ENCODE measurements at places on chromosomes 13 and 19.

- no peak for DNase-seq
These were observed 125.5 kb upstream of the TRPC4 start for GRCh38 chr13:37995092-37995491.

- no peak for DNase-seq
These were observed 166.8 kb downstream of the SLITRK5 start for GRCh38 chr13:87837946-87838345.

GRCh38 chr19:51628153-51628939 is 1.9 kb downstream of the SIGLEC5 start:
- no peak for DNase-seq

- DNase-seq = no peak
These were observed 236.8 kb upstream of the SERP2 start for GRCh38 chr13:44136696-44137268.

DNA sequence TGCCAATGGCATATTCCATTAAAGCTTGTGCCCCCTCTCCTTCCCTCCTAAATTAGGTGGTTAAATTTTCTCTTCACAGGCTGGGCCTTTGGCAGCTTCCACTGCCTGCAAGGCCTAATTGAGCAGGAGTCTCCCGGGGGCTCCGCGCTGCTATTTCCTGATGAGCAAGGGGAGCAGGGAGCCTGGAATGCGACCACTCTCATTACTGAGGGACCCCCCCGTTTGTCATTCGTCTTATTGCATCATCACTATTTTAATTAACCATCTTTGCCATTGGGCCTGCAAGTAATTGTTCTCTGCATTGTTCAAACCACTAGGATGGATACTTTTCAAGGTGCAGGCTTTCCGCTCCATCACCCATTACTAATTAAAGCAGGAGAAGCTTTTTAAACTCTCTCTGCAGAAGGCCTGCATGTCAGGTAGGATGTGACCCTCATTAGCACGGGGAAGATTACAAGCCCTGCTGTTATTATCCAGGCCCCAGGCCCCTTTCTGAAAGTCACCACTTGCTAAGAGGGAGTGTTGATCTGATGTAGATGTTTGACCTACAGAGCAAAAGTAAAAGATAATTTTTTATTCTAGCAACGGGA is 142.3 kb downstream of the OXGR1 start:
- DNase-seq = no peak

- DNase-seq = no peak
These were observed 14.2 kb upstream of the ZNF599 start for GRCh38 chr19:34787059-34787824.

- DNase-seq = no peak
These were observed 36.7 kb upstream of the C13orf46 start for GRCh38 chr13:114010401-114011101.

DNA sequence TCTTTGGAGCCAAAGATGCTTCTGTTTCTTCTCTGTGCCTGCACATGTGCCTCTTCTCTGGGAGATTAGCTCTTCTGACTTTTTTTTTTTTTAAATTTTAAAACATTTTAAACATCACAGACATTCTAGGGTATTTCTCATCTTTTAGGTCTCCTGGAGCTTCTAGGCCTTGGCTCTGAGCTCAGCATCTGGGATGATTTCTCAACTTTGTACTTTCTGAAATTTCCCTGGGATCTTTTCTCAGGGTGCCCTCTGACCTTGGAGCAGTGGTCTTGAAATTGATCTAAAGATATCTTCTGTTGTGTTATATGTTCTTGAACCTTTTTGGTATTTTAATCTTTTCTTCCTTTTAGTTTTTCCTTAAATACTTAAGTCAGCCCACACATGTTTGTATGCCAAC is 6.2 kb downstream of the WASF3 start:
- no peak for DNase-seq

DNA sequence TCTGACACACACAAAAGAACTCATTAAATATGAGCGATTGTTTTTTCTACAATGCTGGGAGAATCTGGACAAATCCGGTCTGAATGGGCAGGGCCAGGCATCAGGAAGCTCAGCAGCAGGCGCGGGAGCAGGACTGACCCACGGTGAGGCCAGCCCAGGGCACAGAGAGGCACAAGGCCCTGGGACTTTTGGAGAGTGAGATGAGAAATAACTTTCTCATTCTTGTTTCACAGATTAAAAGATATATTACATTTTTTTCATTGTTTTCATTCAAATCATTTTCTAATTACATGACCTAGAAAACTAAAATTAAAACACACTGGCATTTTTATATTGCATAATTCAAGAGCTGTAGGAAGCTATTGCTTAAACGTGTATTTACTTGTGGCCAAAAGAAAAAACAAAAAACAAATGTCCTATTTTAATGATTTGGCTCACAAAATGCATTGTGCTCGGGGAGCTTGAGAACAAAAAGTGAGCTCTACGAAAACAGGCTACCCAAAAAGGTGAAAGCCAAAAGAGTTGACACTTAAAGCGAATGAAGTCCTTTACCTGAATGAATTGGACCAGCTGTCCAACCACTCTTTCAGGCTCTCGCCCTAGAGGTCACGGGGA is 133.1 kb downstream of the TNFRSF19 start:
- no peak for DNase-seq

- no peak for DNase-seq
These were observed 140.3 kb upstream of the GPC6 start for GRCh38 chr13:93086329-93086728.

DNA sequence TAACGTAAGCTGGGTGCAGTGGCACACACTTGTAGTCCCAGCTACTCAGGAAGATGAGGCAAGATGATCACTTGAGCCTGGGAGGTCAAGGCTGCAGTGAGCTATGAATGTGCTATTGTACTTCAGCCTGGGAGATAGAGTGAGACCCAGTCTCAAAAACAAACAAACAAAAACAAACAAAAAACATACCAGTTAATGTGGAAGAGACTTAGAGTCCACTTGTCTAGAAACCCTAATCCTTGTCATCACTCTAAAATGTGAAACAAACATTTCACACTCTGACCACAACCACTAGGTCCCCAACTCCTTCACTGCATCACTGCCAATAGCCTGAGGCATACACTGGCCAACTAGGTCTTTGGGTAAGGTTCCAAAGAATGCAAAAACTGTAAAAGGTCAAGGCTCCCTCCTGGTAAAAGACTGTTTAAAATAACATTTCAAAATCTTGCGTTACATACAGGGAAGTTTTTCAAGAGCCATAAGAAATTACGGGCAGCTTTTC is 28.6 kb upstream of the CYP2B6 start:
- no peak for DNase-seq

- no peak for DNase-seq
These were observed 7.7 kb downstream of the TYK2 start for GRCh38 chr19:10372690-10373089.

GRCh38 chr13:40410315-40410714 is 256.1 kb downstream of the FOXO1 start:
- DNase-seq = no peak

DNA sequence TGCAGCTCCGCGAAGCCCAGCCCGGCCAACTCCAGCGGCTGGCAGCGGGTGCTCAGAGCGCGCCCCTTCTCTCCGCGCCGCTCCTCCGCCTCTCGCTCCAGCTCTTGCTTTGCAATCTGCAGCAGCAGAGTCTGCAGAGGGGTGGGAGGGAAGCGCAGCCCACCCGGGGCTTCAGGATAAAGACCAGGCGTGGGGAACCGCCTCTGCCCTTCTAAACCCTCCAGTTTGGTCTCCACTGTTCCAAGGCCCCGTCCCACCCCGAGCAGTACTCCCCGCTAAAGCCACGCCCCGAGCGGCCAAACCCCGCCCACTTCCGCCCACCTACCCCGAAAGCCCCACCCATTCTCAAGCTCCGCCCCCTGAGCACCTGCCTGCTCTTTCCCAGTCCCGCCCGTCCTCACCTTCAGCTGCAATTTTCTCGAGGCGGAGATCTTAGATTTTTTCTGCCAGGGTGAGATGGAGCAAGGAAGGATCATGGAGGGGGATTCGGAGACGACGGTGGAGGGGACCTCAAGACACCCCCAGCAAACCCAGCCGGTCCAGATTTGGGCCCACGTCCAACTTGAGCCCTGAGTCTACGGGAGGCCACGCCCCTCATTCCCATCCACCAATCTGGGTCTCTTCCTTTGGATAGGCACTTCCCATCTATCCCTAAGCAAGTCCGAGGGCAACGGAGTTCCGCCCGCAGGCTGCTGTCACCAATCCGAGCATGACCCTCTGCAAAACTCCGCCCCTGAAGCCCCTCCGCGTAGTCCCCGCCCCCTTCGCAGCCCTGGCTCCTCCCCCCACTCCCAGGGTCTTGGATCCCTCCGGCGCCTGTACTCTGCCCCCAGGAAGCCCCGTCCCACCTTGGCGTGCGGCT is 1.1 kb downstream of the TNNI3 start:
- DNase-seq = no peak

DNA sequence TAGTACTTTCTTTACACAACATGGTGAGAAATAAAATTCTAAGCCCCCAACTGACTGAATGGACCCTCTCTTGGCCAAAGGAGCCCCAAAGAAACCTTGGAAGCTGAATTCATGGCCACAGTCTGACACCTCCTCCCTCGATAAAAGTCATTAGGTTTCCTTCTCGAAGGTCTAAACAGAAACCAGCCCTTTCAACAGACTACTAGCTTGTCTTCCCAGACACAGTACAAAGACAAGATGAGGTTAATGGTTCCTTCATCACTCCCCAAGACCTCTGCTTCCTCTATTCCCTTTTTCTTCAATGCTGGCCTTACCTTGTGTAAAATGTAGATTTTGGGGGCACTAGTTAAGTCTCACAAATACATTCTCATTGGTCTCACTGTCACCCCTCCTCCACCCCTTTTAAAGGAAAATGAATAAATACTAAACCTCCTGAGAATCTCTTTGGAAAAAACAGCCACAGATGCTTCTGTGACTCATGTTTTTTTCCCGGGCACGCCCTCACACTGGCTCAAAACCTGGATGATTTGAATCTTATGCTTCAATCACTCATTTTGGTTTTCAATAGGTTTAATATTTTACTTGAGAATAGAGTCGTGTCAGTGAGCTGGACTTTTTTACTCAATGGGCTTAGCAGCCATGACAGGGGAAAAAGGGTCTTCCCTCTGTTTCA is 65.8 kb upstream of the MED4 start:
- DNase-seq = no peak

DNA sequence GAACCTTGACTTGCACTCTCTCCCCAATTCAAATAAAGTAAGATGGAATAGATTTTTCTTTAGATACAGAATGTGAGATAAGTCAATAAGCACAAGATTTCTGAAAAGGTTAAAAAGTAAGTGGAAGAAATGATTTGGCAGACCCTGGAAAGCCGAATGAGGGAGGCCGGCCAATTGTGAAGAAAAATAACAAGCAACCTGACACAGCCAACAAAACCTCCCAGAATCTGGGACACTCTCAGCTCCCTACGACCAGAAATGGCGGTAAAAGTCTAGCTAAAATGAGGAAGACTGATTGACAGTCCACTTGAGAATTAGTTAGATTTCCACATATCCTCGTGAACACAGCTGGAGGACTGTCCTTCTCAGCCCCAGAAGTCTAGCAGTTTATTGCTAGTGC is 85.4 kb downstream of the KLF12 start:
- DNase-seq = no peak

GRCh38 chr13:82815791-82816190 is 1066.5 kb downstream of the SLITRK1 start:
- DNase-seq = no peak

- no peak for DNase-seq
These were observed at the start of gene TNFRSF19 for GRCh38 chr13:23570099-23570920. Gene TNFRSF19 (plus strand): TSS chr13:23570412. CDS start chr13:23590184, 19,772 bp downstream.

GRCh38 chr13:20130652-20131051 is 30.2 kb downstream of the GJA3 start:
- DNase-seq = no peak

- DNase-seq = no peak
These were observed 646.2 kb upstream of the ATXN8OS start for GRCh38 chr13:69461397-69461796.

- DNase-seq = no peak
These were observed 1.3 kb downstream of the ZNF134 start for GRCh38 chr19:57615346-57615745.

DNA sequence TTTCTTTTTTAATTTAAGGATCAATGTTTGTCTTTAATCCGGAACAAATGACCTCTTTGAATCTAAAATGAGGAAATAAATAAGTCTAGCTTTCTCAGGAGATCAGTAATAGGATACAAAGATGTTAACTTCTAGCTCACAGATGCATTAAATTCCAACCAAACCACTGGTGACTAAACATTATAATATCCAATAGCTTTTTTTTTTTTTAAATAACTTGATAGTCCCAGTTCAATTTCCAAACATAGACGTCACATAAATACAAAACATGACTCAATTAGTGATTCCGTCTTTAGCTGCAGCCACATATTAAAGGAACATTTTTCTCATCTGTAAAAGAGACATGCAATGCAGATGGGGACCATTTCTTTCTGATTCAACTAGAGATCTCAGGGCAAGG is 390.5 kb upstream of the PCDH9 start:
- DNase-seq = no peak

- DNase-seq = no peak
These were observed 98.8 kb downstream of the ING1 start for GRCh38 chr13:110812121-110812868.

GRCh38 chr19:50204081-50204428 is 633 bp downstream of the MYH14 start:
- DNase-seq = no peak

DNA sequence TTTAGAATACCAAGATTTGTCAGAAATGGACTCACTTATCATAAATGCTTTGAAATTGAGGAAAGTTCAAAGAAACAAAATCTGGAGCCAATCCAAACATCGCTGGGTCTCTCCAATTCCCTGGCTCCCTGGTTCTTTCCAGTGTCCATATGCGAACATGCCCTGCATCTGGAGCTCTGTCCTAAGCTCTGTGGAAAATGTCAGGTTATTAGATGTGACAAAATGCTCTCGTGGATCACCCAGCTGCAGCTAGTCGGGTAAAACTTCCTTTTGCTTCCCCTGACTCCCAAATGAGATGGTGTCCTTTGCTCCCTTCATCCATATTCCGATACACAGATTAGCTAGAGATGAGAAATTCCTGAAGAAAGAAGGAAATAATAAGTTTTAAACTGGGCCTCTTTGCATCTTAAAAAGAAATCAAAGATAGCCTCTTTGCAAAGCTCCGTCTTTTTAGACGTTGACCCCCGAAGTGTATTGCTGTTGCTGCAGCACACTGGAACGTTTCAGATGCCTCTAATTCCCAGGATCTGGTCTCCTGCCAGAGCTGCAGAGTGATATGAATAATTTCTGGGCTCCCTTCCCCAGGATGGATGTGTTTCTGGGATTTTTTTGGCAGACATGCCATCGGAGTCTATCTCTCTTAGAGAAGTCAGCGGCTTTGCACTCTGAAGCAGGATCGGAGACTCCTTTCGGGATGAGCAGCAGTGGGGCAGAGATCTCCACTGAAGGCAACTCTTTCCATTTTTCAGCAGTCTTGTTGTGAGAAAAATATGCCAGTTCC is 102.9 kb downstream of the TEX26 start:
- DNase-seq = no peak

Measured in GM18507 (cell line).